Tibial nerve (tissue), 4 donors: ENCODE measurements at places on chromosomes 12 and 14. TPM values are rescaled to one million over a fixed set of nuclear protein-coding genes. Genes with fewer than 3 reads are reported as not detected.

DNA sequence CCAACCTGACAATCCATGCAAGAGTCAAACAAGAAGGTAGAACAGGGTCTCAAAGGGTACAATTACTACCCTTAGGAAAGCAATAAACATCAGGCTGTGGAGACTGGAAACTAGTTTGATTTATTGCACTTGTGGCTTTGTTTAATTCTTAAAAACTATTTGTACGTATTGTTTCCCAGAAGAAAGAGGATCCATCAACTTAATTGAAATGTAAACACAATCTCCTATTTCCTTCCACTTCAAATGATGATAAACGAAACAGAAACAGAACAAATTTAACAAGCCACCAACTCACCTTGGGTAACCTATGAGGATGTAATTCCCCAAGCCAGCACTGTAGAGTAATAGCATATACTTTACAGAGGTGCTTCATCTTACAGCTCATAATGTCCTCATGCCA is 8.0 kb downstream of the STXBP6 start:
- H3K4me1 ChIP-seq: peaks cover 17% of the 10 kb centered on the region
- no peaks in the 10 kb centered on the region for H3K27me3 ChIP-seq
- no peak for DNase-seq

DNA sequence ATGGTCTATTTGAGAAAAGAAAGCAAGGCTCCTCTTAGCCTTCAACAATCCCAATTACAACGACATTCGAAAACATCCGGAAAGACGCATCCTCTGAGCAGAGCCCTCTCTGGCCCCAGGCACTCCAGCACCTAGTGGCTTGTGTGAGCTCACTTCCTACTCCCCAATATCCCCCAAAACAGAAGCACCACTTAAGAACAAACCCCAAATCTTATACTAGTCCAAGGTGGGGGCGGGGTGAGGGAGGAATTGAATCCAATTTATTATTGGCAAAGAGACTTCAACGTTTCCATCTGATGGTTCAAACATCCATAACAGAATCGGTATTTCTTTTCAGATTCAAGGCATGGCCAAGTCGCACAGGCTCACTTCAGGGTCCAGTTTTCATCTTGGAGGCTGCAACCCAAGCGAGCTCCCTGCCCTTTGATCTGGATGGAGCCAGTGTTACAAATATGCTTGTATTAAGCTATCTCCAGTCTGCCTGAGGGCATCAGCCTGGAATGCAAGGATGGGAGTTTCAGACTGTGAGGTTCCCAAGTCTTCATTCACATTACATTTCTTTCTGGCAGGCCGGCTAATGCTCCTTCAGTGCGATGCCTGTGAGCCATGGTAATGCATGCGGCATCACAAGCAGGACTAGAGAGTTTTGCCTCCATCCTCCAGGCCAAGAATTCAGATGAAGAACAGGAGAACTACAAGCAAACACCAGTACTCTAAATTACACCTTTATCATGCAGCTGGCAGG is 132.5 kb upstream of the FOXN3 start:
- H3K4me3 ChIP-seq: no peak overlapping the region
- no peak overlapping the region for H3K27ac ChIP-seq
- H3K4me1 ChIP-seq: peaks cover 11% of the 10 kb centered on the region
- no peak for DNase-seq
- no peaks in the 10 kb centered on the region for H3K27me3 ChIP-seq

- no peak overlapping the region for H3K4me3 ChIP-seq
- DNase-seq: no peak
- no peak overlapping the region for H3K27ac ChIP-seq
Observed at GRCh38 chr12:74408601-74409166, 129.0 kb upstream of the ATXN7L3B start.

DNA sequence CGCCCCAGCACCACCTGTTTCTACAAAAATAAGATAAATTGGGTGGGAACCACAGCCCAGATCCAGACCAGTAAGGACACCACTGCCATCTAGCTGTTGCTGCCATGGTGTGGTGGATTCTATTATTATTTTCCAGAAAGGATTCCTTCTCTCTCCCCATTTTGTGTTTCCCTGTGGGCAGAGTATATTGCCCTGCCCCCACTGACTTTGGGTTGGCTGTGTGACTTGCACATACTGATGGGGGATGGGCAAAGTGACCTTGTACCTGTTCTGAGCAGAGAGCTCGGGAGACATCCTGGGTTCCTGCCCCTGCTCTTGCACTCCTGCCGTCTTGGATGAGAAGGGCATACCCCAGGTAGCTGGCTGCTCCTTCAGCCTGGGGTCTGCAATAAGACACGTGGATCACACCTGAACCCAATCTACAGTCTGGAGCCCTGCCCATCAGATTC is 24.3 kb downstream of the MOAP1 start:
- no peak overlapping the region for H3K4me3 ChIP-seq
- H3K27me3 ChIP-seq: no peaks in the 10 kb centered on the region
- no peak for DNase-seq
- no peak overlapping the region for H3K27ac ChIP-seq

DNA sequence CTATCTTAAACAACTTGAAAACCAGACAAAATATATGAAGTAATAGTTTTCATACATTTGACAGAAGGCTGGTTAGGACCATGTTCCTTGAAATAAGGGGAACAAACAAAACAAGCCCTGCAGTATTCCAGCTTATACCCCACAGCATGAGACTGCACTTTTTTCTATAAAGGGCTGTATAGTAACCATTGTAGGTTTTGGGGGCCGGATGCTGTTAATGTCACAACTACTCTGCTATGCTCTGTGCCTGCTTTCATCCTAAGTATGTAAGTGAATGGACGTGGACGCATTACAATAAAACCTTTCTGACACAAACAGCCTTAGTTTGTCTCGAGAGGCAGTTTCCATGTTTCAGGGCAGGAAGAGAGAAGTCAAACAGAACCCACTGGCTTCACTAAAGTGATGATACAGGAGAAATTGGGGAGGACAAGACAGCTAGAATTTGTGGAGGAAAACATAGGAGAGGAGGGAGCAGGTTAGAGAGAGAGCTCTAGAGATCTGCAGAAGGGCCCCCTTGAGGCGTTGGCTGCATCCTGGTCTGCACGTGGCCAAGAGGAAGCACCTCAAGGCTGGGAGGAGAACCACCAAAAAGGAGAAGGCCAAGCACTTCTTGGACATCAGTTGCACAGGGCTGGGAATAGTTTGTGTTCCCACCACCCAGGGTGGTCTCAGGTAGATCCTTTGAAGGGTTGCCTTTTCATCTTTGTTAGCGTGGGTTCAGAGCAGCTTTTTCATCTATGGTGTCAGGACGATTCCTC is 63.7 kb downstream of the TRAF3 start:
- no peak overlapping the region for H3K4me3 ChIP-seq
- H3K36me3 ChIP-seq: no peaks in the 10 kb centered on the region
- no peak for DNase-seq
- no peaks in the 10 kb centered on the region for H3K4me1 ChIP-seq
- H3K27me3 ChIP-seq: no peaks in the 10 kb centered on the region

DNA sequence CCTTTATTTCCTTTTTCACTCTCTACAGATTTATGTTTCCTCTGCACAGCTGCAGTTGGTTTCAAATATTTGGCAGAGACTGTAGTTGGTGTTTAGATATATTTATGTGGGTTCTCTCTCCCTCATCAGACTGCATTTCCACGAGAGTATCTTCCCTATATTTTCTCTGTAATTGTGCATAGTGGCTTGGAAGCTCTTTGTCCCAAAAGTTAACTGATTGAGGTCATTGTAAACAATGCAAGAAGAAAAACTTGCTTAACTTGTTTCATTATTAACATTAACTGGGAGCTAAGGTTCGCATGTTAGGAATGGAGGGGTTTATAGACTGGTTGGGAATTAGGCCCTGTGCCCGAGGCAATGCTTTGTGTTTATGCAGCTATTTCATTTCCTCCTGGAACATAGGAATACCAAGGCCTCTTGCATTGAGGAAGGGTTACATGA is 216.9 kb upstream of the HMGA2 start:
- no peak overlapping the region for H3K4me3 ChIP-seq
- H3K27ac ChIP-seq: no peak overlapping the region
- H3K36me3 ChIP-seq: no peaks in the 10 kb centered on the region
- no peaks in the 10 kb centered on the region for H3K27me3 ChIP-seq

GRCh38 chr12:4292341-4293073 is 18.9 kb downstream of the CCND2 start:
- no peaks in the 10 kb centered on the region for H3K27me3 ChIP-seq
- peak overlapping the region; percentile 20 for H3K27ac ChIP-seq
- H3K4me3 ChIP-seq: no peak overlapping the region
- no peaks in the 10 kb centered on the region for H3K4me1 ChIP-seq
- no peak for DNase-seq
- H3K36me3 ChIP-seq: peaks cover 42% of the 10 kb centered on the region

- no peaks in the 10 kb centered on the region for H3K36me3 ChIP-seq
- no peaks in the 10 kb centered on the region for H3K27me3 ChIP-seq
- no peak overlapping the region for H3K27ac ChIP-seq
- no peak for DNase-seq
- no peak overlapping the region for H3K4me3 ChIP-seq
Observed at GRCh38 chr12:68157380-68157779, 2.2 kb downstream of the IFNG start.

DNA sequence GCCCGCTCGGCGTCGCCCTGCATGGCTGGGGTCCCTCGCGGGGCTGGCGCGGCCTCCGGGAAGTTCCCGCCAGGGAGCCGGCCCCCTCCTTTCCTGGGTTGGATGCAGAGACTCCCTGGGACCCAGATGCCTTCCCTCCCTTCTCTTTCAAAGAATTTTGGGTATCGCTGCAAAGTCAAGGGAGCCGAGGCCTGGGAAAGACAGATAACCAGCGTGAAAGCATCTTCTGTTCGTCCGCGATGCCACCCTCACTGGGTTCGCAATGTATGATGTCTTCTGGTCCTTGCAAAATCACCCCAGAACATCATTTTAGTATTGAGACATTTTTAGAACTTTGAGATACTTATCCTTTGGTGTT is 451 bp downstream of the IRAK3 start:
- DNase-seq: no peak
- H3K4me1 ChIP-seq: peaks cover 5% of the 10 kb centered on the region
- peak overlapping the region; percentile 64 for H3K4me3 ChIP-seq

DNA sequence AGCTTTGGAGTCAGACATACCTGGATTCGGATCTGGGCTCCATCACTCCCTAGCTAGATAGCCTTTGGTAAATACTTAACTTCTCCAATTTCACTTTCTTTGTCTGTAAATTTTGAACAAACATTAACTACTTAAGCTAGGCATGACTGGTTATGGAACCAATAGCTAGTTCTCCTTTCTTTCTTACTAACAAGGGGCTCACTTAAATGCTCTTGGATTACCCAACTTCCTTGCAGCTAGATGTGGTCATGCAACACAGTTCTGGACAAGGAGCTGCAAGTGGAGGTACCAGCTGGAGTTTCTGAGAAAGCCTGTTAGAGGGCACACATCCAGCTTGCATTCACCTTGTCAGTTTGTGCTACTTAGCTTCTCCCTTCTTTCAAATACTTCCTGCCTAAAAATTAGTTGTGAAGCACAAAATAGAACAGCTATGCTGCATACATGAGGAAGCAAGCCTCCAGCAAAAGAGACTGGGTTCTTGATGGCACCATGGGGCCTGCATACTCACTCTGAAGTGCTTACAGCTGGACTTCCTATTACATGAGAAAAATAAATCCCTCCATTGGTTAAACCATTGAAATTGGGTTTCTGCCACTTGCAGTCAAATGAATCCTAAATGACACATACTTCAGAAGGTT is 210.1 kb upstream of the EEA1 start:
- no peaks in the 10 kb centered on the region for H3K27me3 ChIP-seq
- no peak for DNase-seq
- no peak overlapping the region for H3K27ac ChIP-seq

DNA sequence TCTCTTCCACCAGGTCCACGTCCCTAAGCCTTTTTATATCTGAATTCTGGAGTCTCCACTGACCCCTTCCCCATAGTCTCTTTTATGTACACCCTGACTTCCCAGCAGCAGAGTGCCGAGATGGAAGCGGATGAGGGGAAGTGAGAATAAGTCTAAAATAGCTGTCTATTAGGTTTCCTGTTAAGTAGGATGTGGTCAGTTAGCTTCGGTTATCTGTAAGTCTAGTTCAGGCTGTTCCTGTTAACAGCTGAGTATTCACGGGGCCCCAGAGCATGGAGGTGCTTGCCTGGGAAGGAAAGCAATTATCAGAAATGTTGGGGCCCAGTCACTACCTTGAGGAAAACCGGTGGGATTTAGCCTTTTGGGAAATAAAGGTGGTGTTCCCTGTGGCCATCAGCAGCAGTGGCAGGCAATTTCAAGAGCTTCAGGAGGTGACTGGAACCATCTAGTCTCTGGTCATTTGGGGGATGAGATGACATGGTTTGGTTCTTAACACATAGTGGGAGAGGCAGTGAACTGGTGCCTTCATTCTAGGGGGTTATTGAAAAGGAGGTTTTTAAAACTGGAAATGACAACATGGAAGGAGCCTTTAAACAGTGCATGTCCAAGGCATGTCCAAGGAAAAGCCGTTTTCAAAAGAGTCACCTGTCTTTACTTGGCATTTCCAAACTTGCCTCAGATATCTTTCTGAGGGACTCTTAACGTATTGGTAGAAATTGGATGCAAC is 21.8 kb downstream of the CHST11 start:
- no peak for DNase-seq
- no peaks in the 10 kb centered on the region for H3K36me3 ChIP-seq
- no peaks in the 10 kb centered on the region for H3K27me3 ChIP-seq
- no peak overlapping the region for H3K27ac ChIP-seq

GRCh38 chr12:122116707-122117535 is 38.4 kb downstream of the MLXIP start:
- H3K4me1 ChIP-seq: peaks cover 8% of the 10 kb centered on the region
- no peak for DNase-seq
- H3K36me3 ChIP-seq: no peaks in the 10 kb centered on the region
- H3K4me3 ChIP-seq: no peak overlapping the region
- H3K27ac ChIP-seq: no peak overlapping the region
- no peaks in the 10 kb centered on the region for H3K27me3 ChIP-seq

Gene RAD51AP1
- 2.5 TPM for total RNA-seq

Gene PMEL
- not detected for total RNA-seq

Gene RPL10L
- total RNA-seq: not detected

Gene TULP3
- 34.3 TPM for total RNA-seq

Gene SLC38A4
- not detected for total RNA-seq

Gene RFX4
- total RNA-seq: not detected

Gene CMKLR1
- 22.3 TPM for total RNA-seq

Gene PZP
- 0.59 TPM for total RNA-seq
